ENCODE measurements at places on chromosomes 1 and 21. TPM values are rescaled to one million over a fixed set of nuclear protein-coding genes. Genes with fewer than 3 reads are reported as not detected.

The HSD17B7 gene
- 16.9 TPM for total RNA-seq

The GBP6 gene
- 7.0 TPM for total RNA-seq

The RIMKLA gene
- total RNA-seq = not detected

The KCNE2 gene
- total RNA-seq = not detected

GRCh38 chr1:98102345-98103030 is 181.7 kb upstream of the DPYD start:
- DNase-seq = no peak

DNA sequence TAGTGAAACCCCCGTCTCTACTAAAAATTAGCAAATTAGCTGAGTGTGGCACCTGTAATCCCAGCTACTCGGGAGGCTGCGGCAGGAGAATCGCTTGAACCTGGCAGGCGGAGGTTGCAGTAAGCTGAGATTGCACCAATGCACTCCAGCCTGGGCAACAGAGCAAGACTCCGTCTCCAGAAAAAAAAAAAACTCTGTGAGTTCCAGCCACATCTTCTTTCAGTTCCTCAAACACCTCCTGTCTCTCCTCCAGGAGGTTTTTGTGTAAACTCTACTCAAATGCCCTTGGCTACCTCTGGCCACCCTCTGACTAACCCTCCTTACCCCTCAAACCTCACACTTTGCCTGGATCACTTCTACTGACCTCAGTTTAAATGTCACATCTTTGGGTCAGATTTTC is 38.1 kb downstream of the RCSD1 start:
- DNase-seq = no peak

DNA sequence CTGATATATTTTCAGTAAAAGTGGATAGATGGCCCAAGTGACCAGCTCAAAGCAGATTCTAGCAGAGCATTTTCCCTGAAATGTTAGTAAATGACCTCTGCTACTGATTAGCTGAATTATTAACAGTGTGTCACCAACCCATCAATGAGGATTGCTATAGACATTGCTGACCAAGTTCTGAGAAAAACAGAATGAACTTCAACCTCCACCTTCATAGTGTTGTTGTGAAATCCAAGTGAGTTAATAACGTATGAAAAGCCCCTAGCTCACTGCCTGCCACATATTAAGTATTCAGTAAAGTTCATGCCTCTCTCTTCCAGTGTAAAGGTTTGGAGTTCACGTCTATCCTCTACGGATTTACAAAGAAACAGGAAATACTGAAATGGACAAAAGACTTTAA is 15.8 kb downstream of the PLPP3 start:
- DNase-seq = no peak

DNA sequence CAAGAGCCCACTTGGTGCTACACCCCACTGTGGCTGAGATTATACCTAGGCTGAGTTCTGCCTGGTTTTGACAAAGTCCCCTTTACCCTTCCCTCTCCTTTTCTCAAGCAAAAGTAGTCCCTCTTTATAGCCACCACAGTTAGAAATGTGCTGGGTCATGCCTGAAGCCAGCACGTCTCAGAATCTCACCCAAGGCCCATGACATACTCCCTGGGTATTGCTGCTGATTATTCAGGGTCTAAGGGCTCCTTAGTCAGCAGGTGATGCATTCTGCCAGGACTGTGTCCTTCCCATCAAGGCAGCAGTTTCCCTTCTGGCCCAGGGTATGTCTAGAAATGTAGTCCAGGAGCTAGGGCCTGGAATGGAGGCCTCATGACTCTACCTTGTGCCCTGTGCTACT is 67.3 kb upstream of the COX20 start:
- peak; percentile 17 for DNase-seq

GRCh38 chr21:29091033-29091432 is 17.6 kb upstream of the CCT8 start:
- DNase-seq = peak; percentile 68

GRCh38 chr1:39378377-39378776 is 113.1 kb upstream of the BMP8A start:
- DNase-seq = peak; percentile 95

- DNase-seq = no peak
Observed at GRCh38 chr1:23927097-23927496, 13.9 kb upstream of the CNR2 start.

- DNase-seq = no peak
Observed at GRCh38 chr1:8427986-8428385, 110.1 kb downstream of the SLC45A1 start.

DNA sequence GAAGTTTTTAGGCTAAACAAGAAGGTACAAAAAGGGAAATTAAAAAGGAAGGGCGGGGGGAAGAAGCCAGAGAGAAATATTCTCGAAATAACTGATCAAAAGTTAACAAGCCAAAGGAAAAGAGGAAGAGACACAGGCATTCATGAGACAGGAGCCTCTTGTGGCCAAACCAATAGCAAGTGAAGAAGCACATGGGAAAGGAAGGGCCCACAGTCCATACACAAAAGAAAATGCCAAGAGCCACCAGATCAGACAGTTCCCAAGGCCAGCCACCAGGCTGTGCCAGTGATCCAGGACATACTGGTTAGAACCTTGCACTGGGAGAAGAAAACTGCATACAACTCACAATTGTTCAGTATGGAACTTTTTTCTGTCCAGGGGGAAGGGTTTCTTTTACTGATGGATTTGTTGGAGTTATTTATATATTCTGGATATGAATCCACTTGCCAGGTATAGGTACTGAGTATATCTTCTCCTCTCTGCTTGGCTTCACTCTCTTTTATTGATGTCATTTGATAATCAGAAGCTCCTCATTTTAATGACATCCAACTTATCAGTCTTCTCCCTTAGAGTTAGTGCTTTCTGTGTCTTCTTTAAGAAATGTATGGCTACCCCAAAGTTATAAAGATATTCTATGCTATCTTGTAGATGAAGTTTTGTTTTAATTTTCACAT is 76.8 kb downstream of the CD46 start:
- peak; percentile 71 for DNase-seq

All from mammary epithelial cell (primary cell).